Pancreas (tissue), 10 donors: ENCODE measurements at places on chromosomes 2 and 18. TPM values are rescaled to one million over a fixed set of nuclear protein-coding genes. Genes with fewer than 3 reads are reported as not detected.

Gene CGREF1
- 0.78 TPM for total RNA-seq

Gene ALK
- total RNA-seq, result 0.17 TPM

Gene SOCS6
- 6.7 TPM for total RNA-seq

Gene BOLL
- not detected for total RNA-seq

Gene ITGA4
- 0.85 TPM for total RNA-seq

Gene CPO
- 0.14 TPM for total RNA-seq

Gene KIF5C
- total RNA-seq, result 3.2 TPM

- H3K36me3 ChIP-seq, result no peaks in the 10 kb centered on the region
- H3K27me3 ChIP-seq, result no peaks in the 10 kb centered on the region
- H3K27ac ChIP-seq, result no peak overlapping the region
- no peak for DNase-seq
Measured at GRCh38 chr18:80213182-80213581, 34.1 kb downstream of the PARD6G start.

GRCh38 chr2:127413782-127414637, 4.2 kb upstream of the PROC start:
- no peak for DNase-seq
- peak overlapping the region; percentile 15 for H3K27ac ChIP-seq
- no peaks in the 10 kb centered on the region for H3K27me3 ChIP-seq
- no peak overlapping the region for H3K4me3 ChIP-seq

DNA sequence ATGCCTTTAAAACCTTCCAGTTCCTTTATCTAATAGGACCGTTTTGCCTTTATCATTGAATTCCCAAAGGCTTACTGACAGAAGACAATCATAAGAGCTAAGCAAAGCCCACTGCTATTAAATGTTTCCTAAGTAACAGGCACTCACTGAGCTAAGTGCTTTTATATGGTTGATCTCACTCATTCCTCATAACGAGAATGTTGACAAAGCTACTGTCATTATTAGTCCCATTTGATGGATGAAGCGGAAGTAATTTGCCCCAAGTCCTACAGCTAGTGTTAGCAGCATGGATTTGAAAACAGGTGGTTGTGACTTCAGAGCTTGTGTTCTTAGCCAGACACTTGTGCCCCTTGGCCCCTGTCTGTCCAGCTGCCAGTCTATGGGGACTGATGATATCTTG, 134.8 kb upstream of the SERPINE2 start:
- H3K4me3 ChIP-seq, result no peak overlapping the region
- no peak for DNase-seq
- no peaks in the 10 kb centered on the region for H3K4me1 ChIP-seq
- no peak overlapping the region for H3K27ac ChIP-seq
- no peaks in the 10 kb centered on the region for H3K36me3 ChIP-seq

DNA sequence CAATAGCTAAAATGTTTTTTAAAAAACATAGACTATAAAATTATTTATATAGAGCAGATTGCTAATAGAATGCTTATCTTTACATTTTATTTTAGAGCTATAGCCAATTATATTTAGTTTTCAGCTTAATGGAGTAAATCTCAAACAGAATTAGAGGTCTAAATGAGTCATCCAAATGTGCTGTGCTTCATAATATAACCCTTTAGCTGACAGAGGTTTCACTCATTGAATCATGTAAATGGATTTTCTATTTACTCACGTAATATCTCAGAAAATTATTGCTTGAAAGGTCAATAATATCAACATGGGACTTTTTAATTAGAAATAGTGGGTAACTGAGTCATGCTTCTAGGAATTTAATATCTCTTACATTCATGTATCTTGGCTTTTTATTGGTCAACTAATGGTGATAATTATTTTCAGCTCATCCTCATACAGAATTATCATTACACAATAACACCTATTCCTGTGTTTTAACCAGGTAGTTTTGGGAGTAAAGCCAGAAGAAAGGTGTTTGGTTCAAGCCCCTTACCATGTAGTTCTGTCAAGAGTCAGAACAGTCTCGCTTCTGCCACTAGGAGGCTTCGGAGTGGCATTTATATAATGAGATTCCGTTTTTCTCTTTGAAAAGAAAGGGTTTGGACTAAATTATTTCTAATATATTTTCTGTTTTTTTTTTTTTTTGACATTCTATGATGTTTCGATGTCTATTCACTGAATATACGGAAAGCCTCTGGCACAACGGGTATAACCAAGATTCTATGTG, 217.6 kb downstream of the CDH7 start:
- no peaks in the 10 kb centered on the region for H3K27me3 ChIP-seq
- no peak overlapping the region for H3K27ac ChIP-seq
- H3K36me3 ChIP-seq, result no peaks in the 10 kb centered on the region
- no peak for DNase-seq
- no peak overlapping the region for H3K4me3 ChIP-seq

GRCh38 chr2:200306931-200307723, 634 bp downstream of the SPATS2L start:
- no peaks in the 10 kb centered on the region for H3K27me3 ChIP-seq
- H3K4me1 ChIP-seq, result peaks cover 6% of the 10 kb centered on the region
- H3K36me3 ChIP-seq, result no peaks in the 10 kb centered on the region

DNA sequence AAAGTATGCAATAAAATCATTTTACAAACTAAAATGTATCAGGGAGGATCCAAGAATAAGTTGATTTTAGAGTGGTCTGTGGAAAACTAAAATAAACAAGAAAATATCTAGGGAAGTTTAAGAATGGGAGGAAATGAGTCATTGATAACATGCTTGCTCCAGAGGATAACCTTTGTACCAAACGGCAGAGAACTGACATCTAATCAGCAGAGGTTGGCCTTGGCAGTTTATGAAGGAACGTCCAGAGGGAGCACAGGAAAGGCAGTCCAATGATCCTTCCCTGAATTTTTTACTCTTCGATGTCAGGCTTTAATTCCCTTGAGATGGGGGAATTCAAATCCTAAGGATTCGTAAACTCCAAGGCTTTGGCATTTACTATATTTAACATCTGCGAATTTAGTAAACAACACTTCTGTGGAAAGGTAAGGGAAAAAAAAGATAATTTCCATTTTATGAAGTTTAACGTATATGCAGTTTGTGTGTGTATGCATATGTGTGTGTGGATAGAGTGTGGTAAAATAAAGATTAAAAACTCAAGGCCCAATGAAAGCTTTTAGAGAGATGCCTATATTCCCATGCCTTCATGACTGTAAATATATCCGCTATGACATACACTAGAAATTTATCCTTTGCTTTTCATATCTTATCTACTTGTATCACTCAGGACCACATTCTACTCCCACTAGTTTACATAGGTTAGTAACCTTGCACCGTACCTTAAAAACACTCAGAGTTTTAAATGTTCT, 8.7 kb upstream of the INPP1 start:
- DNase-seq, result peak; percentile 76
- no peaks in the 10 kb centered on the region for H3K4me1 ChIP-seq
- peak overlapping the region; percentile 77 for H3K27ac ChIP-seq
- H3K4me3 ChIP-seq, result peak overlapping the region; percentile 8
- no peaks in the 10 kb centered on the region for H3K36me3 ChIP-seq

GRCh38 chr2:212520340-212520739, 18.3 kb downstream of the ERBB4 start:
- no peak overlapping the region for H3K27ac ChIP-seq
- DNase-seq, result no peak
- H3K4me1 ChIP-seq, result no peaks in the 10 kb centered on the region
- no peaks in the 10 kb centered on the region for H3K36me3 ChIP-seq

DNA sequence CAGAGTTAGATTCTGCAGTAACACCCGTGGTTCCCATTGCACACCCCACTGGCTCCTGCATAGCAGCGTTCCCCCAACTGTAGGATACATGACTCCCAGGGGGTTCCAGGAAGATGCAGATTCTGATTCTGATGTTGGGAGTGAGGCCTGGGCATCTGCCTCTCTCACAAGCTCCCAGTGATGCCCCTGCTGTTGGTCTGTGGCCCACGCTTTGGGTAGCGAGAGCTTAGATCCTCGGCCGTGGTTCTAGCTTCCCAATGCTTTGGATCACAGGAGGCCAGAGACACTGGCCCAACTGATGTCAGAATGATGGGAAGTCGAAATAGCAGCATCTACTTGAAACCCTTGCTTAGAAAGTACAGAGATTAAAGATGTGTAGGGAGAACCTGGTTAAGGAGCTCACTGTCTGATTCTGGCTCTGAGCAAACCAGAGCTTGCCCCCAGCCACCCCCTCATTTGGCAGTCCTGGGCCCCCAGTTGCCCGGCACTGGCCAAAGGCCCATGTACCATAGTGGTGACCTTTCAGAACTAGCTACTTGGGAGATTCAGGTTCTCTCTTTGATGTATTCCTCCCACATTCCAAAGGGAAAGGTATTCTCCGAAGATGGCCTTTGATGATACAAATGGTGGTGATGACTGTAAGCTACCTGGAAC, 197.5 kb downstream of the FAM210A start:
- H3K27ac ChIP-seq, result no peak overlapping the region
- H3K27me3 ChIP-seq, result no peaks in the 10 kb centered on the region
- H3K4me1 ChIP-seq, result no peaks in the 10 kb centered on the region

GRCh38 chr18:13500227-13500865, 226.0 kb downstream of the FAM210A start:
- no peak overlapping the region for H3K4me3 ChIP-seq
- no peak for DNase-seq
- H3K4me1 ChIP-seq, result no peaks in the 10 kb centered on the region
- peak overlapping the region; percentile 1 for H3K27ac ChIP-seq

DNA sequence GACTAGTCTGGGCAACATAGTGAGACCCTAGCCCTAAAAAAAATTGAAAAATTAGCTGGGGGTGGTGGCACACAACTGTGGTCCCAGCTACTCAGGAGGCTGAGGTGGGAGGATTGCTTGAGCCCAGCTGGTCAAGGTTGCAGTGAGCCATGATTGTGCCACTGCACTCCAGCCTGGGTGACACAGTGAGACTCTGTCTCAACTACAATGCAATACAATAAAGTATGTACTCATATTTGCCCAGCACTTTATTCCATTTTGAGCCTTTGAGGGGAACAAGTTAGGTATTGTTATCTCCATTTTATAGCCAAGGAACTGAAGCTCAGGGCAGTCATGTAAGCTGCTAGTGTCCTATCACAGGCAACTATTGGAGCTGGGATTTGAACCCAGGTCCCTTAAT, 49.3 kb upstream of the PLB1 start:
- H3K4me3 ChIP-seq, result no peak overlapping the region
- H3K27ac ChIP-seq, result no peak overlapping the region
- no peaks in the 10 kb centered on the region for H3K27me3 ChIP-seq
- no peaks in the 10 kb centered on the region for H3K36me3 ChIP-seq
- DNase-seq, result no peak

GRCh38 chr2:212619954-212620353, 81.4 kb upstream of the ERBB4 start:
- no peak overlapping the region for H3K4me3 ChIP-seq
- DNase-seq, result no peak

- no peak overlapping the region for H3K27ac ChIP-seq
- H3K27me3 ChIP-seq, result no peaks in the 10 kb centered on the region
- H3K4me3 ChIP-seq, result no peak overlapping the region
Measured at GRCh38 chr2:59167514-59167913, 926.4 kb upstream of the FANCL start.

DNA sequence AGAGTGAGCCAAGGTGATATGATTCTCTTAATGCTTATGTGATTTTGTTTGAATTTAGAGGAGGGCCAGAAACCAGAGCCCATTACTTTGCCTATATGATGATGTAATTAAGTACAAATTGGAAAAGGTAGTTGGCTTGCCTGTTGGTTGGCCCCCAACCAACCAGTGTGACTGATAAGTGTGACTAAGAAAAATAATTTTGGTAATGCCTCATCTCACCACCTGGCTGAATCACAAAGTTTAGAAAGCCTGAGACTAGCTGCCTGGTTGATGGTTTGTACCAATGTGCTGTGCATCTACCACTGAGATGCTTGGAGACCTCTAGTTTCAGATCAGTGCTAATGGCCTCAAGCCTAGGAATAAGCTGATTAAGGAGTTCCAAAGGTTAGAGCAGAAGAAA, 338.7 kb downstream of the CDH2 start:
- no peak overlapping the region for H3K4me3 ChIP-seq
- no peak for DNase-seq
- no peaks in the 10 kb centered on the region for H3K4me1 ChIP-seq
- H3K27me3 ChIP-seq, result no peaks in the 10 kb centered on the region
